ENCODE measurements at places on chromosomes 7 and 10.

DNA sequence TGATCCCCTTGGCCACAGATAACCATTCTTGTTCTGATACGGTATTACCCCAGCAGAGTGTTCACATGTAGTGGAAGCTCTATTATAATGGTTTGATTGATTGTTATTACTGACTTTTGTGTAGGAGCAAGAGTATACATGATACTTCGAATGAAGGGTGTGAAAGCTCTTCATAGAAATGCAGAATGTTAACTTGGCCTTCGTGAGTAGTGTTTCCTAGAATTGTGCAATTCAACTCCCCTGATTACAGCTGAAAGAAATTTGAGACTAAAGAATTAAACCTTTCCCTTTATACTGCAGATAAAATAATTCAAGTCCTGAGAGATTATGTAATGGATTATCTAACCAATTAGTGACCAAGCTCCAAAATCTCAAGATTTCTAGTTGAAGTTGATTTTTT is 38.2 kb downstream of the MKLN1 start:
- DNase-seq, result no peak

- DNase-seq, result no peak
Observed at GRCh38 chr7:157347217-157347904, 10.6 kb downstream of the DNAJB6 start.

- DNase-seq, result no peak
Observed at GRCh38 chr10:35316218-35316967, 19.9 kb upstream of the CCNY start.

GRCh38 chr7:108114117-108114841 is 15.9 kb downstream of the LAMB4 start:
- no peak for DNase-seq

DNA sequence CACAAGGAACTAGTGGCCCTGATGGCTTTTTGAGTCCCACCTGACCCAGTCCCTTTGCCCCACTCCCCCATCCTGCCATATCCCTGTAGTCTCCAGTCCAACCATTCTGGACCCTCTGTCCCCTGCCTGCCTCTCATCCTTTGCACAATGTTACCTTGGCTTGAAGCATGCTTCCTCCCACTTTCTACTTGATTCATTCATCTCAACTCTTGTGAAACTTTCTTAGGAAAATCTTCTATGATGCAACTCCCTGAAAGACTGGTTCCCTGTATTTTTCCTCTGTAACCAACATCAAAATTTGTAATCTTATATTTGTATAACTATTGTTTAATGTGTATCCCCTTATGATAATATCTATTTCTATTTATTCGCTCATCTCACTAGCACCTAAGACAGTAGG is 151.5 kb downstream of the LRRTM3 start:
- DNase-seq, result no peak

DNA sequence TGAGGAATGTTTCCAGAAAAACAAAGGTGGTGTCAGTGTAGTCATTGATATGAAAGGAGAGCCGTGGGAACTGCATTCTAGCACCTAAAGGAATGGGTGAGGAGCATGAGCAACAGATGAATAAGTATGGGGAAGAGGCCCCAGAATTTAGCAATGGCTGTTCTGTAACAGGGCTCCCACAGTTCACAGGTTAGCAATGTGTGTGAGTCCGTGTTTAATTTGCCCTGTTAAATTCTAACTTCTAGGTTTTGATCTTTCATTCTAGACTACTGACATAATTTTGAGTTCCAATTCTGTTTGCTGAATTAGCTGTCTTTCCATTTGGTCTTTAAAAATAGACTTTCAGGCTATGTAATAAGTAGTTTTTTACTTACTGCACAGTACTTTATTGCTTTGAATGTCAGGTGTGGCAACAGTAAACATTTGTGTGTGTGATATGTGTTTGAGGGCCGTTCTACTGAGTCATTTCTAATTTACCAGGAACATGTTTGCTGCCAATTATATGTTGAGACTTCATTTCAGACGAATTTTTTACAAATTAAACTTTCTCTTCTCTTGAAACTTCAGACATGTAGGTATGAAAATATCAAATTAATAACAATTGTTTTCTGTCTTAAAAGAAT is 8.8 kb downstream of the STK17A start:
- DNase-seq, result no peak

GRCh38 chr10:30743586-30743985 is 114.0 kb upstream of the LYZL2 start:
- DNase-seq, result no peak

- peak; percentile 82 for DNase-seq
Observed at GRCh38 chr10:3067859-3068179, 471 bp downstream of the PFKP start.

- no peak for DNase-seq
Observed at GRCh38 chr7:138246428-138246827, 170.2 kb downstream of the AKR1D1 start.

- no peak for DNase-seq
Observed at GRCh38 chr10:116472891-116473290, 45.2 kb downstream of the PNLIPRP3 start.

- no peak for DNase-seq
Observed at GRCh38 chr7:131564640-131565039, 8.2 kb upstream of the PODXL start.

DNA sequence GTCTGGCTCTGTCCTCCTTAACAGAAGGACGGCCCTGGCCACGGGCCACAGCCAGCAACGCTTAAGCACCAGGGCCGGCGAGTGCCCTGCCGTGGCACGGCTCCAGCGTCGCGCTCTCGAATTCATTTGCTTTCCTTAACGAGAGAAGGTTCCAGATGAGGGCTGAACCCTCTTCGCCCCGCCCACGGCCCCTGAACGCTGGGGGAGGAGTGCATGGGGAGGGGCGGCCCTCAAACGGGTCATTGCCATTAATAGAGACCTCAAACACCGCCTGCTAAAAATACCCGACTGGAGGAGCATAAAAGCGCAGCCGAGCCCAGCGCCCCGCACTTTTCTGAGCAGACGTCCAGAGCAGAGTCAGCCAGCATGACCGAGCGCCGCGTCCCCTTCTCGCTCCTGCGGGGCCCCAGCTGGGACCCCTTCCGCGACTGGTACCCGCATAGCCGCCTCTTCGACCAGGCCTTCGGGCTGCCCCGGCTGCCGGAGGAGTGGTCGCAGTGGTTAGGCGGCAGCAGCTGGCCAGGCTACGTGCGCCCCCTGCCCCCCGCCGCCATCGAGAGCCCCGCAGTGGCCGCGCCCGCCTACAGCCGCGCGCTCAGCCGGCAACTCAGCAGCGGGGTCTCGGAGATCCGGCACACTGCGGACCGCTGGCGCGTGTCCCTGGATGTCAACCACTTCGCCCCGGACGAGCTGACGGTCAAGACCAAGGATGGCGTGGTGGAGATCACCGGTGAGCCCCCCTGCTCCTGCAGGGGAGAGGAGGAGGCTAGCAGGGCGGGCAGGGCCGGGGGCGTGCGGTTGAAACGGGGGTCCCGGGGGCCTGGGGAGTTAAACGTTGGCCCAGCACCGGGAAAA is at the start of gene HSPB1:
Gene HSPB1, plus strand, starts transcription at position 327 of the 855 bp plus-strand sequence. Its CDS starts 40 bp downstream, at position 367.
- DNase-seq, result peak; percentile 97

- no peak for DNase-seq
Observed at GRCh38 chr7:134613623-134614347, 32.9 kb upstream of the BPGM start.

- DNase-seq, result no peak
Observed at GRCh38 chr10:75782463-75783248, 351.2 kb downstream of the LRMDA start.

GRCh38 chr10:124688386-124688785 is 55.8 kb downstream of the FAM53B start:
- no peak for DNase-seq

- no peak for DNase-seq
Observed at GRCh38 chr10:38103756-38104155, 9.6 kb downstream of the ZNF37A start.

GRCh38 chr7:127978421-127978820 is 52.8 kb downstream of the LRRC4 start:
- DNase-seq, result no peak

- DNase-seq, result no peak
Observed at GRCh38 chr10:124723826-124724225, 20.4 kb downstream of the FAM53B start.

DNA sequence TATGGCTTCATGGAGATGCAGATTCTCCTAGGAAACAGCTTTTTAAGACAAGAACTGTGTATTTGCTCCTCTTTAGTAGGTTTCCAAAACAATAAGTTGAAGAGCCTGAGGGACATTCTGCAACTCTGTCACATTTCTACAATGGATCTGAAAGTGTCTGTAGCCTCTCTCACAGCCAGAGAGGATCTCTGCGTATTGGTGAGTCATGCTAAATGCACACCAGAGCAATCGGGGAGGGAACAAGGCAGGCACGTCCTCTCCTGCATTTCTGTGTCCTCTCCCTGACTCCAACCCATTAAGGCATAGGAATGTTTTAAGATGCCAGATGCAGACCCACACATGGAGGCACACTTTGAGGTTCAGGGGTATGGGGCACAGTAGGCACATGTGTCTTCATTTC is 1126.4 kb upstream of the GHITM start:
- DNase-seq, result no peak

GRCh38 chr7:100152404-100152803 is 3.7 kb downstream of the LAMTOR4 start:
- no peak for DNase-seq

DNA sequence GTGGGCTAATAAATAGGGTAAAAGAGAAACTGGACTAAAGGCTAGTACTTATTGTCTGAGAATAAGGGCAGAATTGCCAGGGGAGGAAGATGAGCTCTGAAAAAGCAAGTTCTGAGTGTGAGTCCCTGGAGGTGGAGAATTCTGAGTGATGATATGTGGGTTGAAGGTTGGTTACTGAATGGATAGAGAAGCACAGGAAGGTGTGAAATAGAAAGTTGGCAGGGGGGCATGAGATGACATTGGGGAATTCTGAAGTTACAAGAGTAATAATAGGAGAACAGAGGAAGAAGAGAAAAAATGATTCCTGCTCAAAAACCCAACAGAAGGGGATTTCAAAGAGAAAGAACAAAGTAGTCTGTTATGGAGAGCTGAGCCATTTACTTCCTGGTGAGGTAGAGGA is 76.9 kb downstream of the PRKCQ start:
- DNase-seq, result no peak

- no peak for DNase-seq
Observed at GRCh38 chr7:107958764-107959526, 44.0 kb downstream of the LAMB1 start.

- no peak for DNase-seq
Observed at GRCh38 chr7:83190659-83191389, 28.1 kb upstream of the PCLO start.

- no peak for DNase-seq
Observed at GRCh38 chr7:101910991-101911799, 93.8 kb downstream of the CUX1 start.

- DNase-seq, result no peak
Observed at GRCh38 chr10:66836057-66836456, 89.8 kb upstream of the LRRTM3 start.

GRCh38 chr10:35206274-35206673 is 79.6 kb downstream of the CREM start:
- no peak for DNase-seq

GRCh38 chr10:122018491-122018890 is 29.5 kb downstream of the TACC2 start:
- DNase-seq, result no peak

- DNase-seq, result no peak
Observed at GRCh38 chr10:110168601-110169481, 38.6 kb upstream of the MXI1 start.

GRCh38 chr10:11553773-11554381 is 57.6 kb downstream of the USP6NL start:
- DNase-seq, result no peak

DNA sequence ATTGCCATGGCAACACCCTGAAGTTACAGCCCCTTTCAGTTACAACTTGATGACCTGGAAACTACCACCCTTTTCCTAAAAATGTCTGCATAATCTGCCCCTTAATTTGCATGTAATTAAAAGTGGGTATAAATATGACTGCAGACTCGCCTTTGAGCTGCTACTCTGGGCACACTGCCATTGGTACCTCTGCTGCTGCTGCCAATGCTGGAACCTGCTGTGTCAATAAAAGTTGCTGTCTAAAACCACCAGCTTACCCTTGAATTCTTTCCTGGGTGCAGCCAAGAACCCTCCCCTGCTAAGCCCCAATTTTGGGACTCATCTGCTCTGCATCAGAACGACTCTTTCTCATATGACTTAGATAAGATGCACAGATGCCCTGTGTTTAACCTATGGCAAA is 10.2 kb upstream of the FRA10AC1 start:
- DNase-seq, result no peak

GRCh38 chr10:113057948-113058522 is 108.0 kb downstream of the TCF7L2 start:
- no peak for DNase-seq

- DNase-seq, result no peak
Observed at GRCh38 chr7:158240801-158241200, 346.8 kb downstream of the PTPRN2 start.

- peak; percentile 78 for DNase-seq
Observed at GRCh38 chr10:117373823-117374505, 1.3 kb downstream of the PDZD8 start.

- no peak for DNase-seq
Observed at GRCh38 chr10:103490986-103491314, 2.6 kb upstream of the NEURL1 start.

- no peak for DNase-seq
Observed at GRCh38 chr10:122148876-122149560, 122.1 kb upstream of the BTBD16 start.

DNA sequence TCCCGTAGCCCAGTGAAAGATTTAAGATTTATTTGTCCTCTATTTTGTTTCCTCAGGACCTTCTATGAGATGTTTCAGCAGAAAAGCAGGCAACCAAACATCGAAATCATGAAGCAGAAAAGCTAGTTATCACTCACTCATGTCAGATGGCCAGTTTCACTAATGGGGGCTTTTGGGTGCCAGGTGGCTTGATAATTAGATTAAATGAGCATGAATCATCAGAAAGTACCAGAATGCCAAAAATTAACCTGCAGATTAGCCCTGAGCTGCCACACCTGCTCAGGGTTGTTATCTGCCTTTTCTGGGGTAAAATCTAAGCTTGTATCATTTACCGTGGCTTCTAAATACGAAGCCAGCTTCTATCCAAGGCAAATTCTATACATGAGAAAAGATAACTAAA is 1017.5 kb downstream of the XPNPEP1 start:
- DNase-seq, result no peak

DNA sequence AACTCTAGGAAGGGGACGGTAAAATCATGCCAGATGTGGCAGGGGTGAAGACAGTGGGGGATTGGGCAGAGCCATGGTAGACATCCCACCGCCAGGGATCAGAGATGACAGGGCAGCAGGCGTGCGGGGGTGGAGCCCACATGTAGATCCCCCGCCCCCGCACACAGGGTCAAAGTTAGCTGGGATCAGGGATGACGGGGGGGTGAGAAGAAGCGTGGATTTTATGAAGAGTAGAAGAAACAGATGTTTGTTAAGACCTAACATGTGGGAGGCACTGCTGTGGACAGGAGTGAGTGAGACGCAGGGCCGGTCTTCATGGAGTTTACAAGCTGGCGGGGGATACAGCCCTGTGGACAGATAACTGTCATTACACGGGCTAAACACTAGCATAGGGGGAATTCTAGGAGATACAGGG is 154.0 kb upstream of the KLF14 start:
- DNase-seq, result no peak
